Ascending aorta (tissue), 2 donors: ENCODE measurements at places on chromosomes 2 and 18.

- peak; percentile 61 for DNase-seq
Observed at GRCh38 chr2:26723991-26724750, 31.6 kb downstream of the KCNK3 start.

DNA sequence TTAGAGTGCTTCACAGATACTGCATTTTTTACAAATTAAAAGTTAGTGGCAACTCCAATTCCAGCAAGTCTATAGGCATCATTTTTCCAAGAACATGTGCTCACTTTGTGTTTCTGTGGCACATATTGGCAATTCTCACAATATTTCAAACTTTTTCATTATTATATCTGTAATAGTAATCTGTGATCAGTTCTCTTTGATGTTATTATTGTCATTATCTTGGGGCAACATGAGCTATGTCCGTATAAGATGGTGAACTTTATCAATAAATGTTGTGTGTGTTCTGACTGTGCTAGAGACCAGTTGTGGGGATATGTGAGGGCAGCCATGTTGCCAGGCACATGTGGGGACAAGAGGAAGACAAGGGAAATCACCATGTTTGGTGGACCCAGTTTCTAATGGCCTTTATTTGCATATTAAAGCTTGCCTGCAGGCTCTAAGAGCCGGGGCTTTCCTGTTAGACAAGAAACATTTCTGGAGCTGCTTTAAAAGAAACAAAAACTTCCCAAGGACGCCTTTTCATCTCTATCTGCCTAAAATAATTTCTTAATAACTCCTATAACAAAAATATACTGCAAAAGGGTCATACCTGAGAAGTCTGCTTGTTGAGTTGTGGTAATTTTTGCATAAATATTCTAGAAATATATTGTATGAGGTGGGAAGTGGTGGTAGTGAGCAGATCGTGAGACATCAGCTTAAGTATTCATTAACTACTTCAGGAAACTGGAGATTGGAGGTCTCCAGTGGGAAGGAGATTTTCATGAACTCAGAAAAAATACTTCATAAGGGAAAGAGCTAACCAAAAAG is 37.2 kb downstream of the KYNU start:
- no peak for DNase-seq

DNA sequence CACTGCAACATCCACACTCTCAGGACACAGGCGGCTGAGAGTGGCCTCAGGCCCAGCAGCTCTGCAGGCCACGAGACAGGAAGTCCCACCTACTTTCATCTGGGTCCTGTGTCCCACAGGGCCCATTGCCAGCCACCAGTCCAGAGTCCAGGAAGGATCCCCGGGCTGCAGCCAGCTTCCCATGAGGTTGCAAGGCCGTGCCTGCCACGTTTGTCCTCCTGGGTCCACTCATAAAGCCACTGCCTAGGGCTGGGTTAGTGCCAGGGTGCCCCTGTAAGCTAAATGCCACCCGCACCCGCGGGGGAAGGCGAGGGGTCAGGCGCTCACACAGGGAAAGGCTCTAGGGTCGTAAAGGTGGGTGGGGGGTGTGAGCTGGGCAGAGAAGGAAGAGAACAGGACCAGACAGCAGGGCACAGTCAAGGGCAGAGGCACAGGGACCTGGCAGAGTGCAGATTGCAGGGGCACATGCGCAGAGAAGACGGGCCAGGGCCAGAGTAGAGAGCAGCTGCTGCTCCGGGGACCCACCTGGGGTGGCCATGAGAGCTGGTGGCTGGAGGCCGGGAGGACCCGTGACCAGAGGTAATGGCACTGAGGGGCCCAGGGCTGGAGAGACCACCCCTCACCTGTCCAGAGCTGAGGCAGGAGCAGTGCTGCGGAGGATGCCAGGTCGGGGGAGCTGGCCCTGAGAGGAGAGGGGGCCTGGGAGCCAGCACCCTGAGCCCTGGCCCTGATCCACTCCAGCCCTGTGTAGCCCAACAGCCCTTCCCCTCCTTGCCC is 8.0 kb downstream of the AGXT start:
- no peak for DNase-seq

DNA sequence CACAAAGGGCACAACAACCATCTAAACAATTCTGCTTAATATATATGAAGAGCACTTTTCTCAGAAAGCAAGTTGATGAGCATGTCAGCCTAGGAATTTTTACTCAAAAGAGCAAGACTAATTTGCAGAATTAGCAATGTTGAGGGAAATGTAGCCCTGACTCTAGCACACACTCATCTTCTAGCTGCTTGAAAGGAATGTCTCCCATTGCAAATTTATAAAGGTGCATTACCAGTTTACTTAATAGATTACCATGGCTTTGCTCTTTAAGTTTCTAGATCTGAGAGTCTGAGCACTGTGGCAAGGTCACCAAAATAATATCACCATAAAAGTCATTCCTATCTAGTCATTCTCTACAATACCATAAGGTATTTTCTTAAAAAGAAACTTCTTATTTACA is 40.8 kb downstream of the USP40 start:
- DNase-seq: no peak

DNA sequence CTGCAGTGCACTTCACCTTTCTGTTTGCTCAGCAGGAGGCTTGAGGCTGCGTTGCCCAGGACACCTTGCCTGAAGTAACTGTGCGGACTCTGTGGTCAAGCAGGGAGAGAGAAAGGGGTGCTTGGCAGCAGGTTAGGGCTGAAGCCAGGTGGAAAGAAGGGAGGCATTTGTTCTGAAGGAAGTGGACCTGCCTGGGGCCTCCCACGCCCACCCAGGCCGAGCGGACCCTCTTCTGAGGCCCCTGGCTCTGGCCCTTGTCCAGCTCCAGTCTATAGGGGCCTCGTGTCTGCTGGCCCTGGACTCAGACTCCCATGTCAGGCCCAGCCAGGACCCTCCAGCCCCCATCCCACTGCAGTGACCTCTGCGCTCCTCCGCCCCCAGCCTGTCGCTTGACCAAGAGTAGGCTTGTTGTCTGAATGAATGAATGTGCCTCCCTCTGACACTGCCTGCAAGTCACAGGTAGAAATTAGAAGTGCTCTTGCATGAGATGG is 2.5 kb downstream of the SNED1 start:
- no peak for DNase-seq

- no peak for DNase-seq
Observed at GRCh38 chr18:75915941-75916623, 488.6 kb upstream of the SMIM21 start.

- DNase-seq: no peak
Observed at GRCh38 chr2:57828221-57828620, 218.4 kb upstream of the VRK2 start.

GRCh38 chr2:203543898-203544328 is 8.8 kb upstream of the RAPH1 start:
- no peak for DNase-seq

GRCh38 chr2:5315041-5315440 is 377.1 kb upstream of the SOX11 start:
- DNase-seq: no peak

GRCh38 chr2:233079473-233079877 is 19.3 kb downstream of the INPP5D start:
- peak; percentile 63 for DNase-seq

- DNase-seq: no peak
Observed at GRCh38 chr2:50196775-50197480, 835.0 kb downstream of the NRXN1 start.

DNA sequence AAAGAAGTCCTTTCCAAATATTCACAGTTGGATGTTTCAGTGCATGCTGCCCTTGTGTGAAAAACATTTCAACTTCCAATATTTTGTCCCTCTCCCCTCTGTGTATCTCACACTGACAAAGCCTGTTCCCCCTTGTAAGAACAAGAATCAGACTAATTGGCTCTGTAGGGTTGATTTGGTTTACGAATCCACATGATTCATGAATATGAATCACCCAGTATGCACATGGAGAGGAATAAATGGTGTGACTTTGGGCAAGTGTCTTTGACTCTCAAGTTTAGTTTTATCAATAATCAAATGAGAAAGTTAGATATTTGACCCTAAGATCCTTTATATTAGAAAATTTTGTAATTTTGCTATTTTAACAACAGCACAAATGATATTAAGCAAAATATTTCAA is 9.3 kb upstream of the CDH20 start:
- DNase-seq: no peak

GRCh38 chr2:110999626-111000025 is 121.1 kb upstream of the BCL2L11 start:
- DNase-seq: no peak

GRCh38 chr2:161981679-161982250 is 92.2 kb downstream of the DPP4 start:
- no peak for DNase-seq

DNA sequence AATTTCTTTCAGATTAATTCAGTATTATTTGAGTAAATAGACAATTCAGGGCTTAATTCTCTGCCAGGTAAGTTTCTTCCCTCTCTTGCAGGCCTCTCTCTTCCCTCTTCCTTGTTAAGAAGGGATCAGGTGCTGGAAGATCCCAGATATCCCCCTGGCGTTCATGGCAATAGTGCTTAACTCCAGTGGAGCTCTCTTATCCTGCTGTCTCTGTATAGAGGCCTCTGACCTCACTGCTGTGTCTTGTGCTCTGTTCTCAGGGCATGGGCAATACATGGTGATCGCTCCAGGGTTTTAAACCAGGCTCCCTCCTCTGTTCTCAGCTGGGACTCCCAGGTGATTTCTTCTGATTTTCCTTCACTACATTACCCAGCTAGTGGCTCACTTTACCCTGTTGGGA is 226.8 kb downstream of the MC4R start:
- DNase-seq: no peak

- DNase-seq: no peak
Observed at GRCh38 chr2:78218066-78218465, 695.9 kb upstream of the LRRTM4 start.

- DNase-seq: no peak
Observed at GRCh38 chr2:73359915-73360697, 25.5 kb upstream of the ALMS1 start.

GRCh38 chr18:37294951-37295350 is 270.6 kb downstream of the CELF4 start:
- DNase-seq: no peak

- DNase-seq: no peak
Observed at GRCh38 chr2:141048951-141049350, 1081.9 kb downstream of the LRP1B start.

DNA sequence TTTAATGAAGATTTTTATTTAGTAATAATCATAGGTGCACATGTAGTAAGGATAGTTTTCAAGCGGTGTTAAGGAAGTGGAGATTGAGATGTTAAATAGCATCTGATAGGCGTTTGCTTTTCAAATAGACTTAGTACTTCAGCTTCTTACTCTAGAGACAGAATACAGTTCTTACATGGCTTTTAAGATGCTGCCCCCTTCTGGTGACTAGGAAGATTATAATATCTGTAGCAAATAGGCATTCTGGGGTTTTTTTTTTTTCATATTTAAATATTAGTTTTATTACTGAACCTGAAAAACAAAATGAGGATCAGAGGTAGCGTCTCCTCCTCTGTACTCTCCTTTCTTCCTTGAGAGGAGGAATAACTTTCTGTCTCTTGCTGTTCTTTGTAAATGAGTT is 100.2 kb downstream of the AGAP1 start:
- no peak for DNase-seq

GRCh38 chr2:240864475-240864874 is 4.1 kb upstream of the AGXT start:
- no peak for DNase-seq

DNA sequence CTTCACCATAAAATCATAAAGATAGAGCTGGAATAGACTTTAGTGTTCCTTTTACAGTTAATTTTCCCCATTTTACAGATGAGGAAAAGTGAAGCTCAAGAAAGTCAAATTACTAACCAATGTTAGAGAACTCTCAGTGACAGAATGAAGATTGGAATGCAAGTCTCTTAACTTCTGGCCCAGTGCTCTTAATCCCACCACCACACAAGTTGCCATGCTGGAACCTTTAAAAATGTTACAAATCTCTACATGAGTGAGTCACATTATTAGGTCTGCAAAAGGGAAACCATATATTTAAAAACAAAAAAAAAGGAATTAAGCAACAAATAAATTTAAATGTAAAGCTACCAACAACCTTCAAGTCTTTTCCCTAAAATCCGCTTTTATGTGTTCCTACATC is 3.5 kb downstream of the NCKAP1 start:
- DNase-seq: no peak

DNA sequence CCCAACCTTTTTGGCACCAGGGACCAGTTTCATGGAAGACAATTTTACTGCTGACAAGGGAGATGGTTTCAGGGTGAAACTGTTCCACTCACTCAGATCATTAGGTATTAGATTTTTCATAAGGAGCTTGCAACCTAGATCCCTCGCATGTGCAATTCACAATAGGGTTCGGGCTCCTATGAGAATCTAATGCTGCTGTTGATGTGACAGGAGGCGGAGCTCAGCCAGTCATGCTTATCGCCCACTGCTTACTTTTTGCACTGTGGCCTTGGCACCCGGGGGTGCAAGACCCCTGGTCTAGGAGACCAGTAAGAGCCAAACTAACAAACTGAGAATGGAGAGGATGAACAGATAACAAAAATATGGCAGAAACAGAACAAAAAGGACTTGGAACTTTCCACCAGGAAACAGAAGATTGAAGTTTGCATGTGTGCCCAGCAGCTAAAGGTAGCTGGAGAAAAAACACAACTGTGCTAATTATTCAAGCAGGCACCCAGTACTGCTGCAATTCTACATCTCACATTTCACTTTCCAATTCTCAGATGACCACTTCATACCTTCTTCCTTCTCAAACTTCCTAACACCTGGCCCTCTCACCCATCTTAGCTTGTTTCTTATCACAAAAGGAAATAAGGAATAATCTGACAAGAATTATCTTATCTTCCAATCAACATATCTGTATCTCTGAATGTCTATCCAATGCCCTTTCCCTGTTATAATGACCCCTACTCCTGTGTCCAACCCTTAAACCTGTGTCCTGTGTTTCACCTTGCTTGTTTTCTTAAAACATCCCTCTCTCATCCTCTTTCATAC is 24.8 kb downstream of the SP3 start:
- DNase-seq: no peak

- no peak for DNase-seq
Observed at GRCh38 chr2:138507267-138507666, 5.7 kb downstream of the SPOPL start.

DNA sequence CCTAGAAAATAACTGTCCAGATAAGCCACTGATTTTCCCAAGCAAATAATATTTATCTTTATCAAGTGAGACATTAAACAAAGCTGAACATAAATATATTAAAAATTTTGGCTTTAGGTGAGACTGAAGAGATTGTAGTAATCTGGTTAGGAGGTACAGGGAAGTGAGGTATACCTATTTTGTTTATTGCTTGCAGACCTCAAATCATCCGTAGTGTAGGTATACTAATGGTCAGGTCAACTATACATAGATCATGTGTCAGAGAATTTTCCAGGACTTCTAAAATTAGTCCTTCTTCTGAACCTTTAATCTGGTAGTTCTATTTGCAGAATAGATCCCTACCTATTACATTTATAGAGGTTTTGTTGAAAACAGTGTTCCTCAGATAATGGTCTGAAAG is 41.5 kb downstream of the SP140 start:
- DNase-seq: no peak

GRCh38 chr2:142300517-142300916 is 169.7 kb upstream of the LRP1B start:
- DNase-seq: no peak

- no peak for DNase-seq
Observed at GRCh38 chr2:185208261-185208660, 530.3 kb upstream of the FSIP2 start.
